ENCODE measurements at places on chromosomes 3 and 15. TPM values are rescaled to one million over a fixed set of nuclear protein-coding genes. Genes with fewer than 3 reads are reported as not detected.

Gene GRIP2
- 1.0 TPM for total RNA-seq

Gene NMNAT3
- 13.6 TPM for total RNA-seq

Gene DZIP3
- 27.2 TPM for total RNA-seq

Gene TMEM207
- total RNA-seq: not detected

GRCh38 chr3:186669378-186670084 lies 3.7 kb downstream of the HRG start:
- H3K27ac ChIP-seq: no peak overlapping the region
- no peak overlapping the region for H3K4me3 ChIP-seq
- no peak for DNase-seq
- no peaks in the 10 kb centered on the region for H3K4me1 ChIP-seq

DNA sequence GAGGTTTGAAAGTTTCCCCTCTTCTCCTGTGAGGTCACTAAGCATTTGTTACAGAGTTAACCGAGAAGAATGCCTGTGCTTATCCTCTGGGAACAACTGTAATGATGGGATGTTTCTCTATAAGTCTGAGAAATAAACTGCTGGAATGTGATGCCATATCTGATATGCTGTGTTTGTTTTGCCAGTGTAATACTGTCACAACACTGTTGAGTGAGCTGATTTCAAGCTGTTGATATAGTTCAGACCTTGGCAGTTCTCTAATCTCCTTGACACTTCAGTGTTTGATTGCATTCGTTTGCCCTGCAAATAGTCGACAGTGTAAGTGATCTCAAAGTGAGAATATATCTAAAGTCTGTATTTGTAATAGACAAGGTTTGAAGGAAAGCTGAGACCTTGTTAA lies 73.3 kb downstream of the PTPRG start:
- H3K27me3 ChIP-seq: no peaks in the 10 kb centered on the region
- H3K4me1 ChIP-seq: peaks cover 21% of the 10 kb centered on the region
- no peak overlapping the region for H3K27ac ChIP-seq
- no peak for DNase-seq
- no peak overlapping the region for H3K4me3 ChIP-seq

DNA sequence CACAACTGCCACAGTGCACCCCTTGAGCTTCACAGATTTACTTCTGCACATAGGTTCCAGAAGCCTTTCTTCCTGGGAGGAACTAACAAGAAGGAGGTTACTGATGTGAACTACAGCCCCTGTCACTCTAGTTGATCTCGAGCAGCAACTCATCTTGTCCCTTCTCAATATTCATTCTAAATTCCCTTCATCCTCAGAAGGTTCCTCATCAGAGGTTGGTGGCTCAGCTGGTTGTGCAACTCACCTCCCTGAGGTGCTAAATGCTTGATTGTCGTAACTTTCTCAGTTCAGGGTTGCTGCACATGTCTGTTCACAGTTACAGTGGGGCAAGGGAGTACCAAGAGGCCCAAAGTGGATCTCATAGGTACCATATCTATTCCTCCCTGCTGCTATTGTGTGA lies 5.7 kb upstream of the A4GNT start:
- no peak overlapping the region for H3K4me3 ChIP-seq
- H3K36me3 ChIP-seq: no peaks in the 10 kb centered on the region
- H3K27ac ChIP-seq: no peak overlapping the region
- H3K4me1 ChIP-seq: peaks cover 9% of the 10 kb centered on the region
- DNase-seq: no peak

DNA sequence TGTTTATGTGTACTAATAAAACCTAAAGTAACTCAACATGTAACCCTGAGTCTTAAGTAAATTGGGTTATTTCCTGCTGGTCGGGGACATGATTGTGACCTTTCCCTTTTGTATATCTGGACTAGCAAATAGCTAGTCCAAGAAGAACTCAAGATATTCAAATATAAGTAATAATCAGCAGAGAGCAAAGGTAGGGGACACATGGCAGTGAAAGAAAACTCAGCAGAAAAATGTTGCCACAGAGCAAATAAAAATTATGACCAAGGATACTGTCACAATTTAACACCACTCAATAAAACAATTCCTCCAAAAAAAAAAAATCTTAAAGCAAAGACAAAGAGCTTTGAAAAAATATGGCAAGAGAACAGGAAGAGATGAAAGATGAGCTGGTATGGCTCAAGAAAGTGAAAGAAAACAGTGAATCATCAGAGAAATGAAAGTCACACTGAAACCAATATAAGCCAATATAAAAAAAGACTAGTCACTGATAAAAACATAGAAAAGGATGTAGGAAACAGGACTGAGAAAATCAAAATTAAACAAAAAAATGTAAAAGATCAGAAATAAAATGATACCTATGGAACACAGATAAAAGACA lies 43.4 kb downstream of the HLTF start:
- no peaks in the 10 kb centered on the region for H3K27me3 ChIP-seq
- DNase-seq: no peak
- no peak overlapping the region for H3K4me3 ChIP-seq

DNA sequence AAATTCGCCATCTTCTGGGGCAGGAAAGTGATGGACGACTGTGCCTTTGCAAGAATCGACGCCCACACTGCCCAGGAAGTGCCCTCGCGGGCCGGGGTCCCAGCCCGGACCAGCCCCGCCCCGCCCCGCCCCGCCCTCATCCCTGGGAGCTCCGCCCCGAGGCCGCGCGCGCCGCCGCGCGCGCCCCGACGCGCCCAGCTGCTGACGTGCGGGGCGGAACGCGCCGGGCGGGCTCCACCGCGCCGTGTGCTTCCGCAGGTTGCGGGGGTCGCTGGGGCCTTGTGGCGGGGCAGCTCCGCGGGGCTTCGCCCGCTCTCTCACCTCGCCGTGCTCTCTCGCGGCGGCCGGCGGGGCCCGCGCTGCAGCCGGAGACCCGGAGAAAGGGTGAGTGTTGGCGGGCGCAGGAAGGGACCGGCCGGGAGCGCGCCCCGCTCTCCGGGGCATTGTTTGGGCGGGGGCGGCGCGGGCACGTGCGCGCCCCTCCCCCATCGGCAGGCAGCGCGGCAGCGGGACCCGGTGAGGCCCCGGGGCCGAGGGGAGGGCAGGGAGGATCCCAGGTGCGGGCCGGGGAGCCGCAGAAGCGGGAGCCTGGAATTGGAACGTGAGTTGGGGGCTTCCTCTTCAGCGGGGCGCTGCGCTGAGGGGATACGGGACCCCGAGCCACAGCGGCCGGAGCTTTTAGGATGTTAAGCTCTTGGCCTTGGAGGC lies at the start of gene YEATS2:
Gene YEATS2, plus strand, starts transcription at position 188 of the 708 bp plus-strand sequence. CDS start 17,366 bp downstream, outside the sequence.
- no peaks in the 10 kb centered on the region for H3K27me3 ChIP-seq
- H3K4me3 ChIP-seq: peak within 1 kb of the TSS; percentile 73
- H3K27ac ChIP-seq: peak within 1 kb of the TSS; percentile 83
- peaks cover 43% of the 10 kb centered on the region for H3K4me1 ChIP-seq
- peak; percentile 48 for DNase-seq

DNA sequence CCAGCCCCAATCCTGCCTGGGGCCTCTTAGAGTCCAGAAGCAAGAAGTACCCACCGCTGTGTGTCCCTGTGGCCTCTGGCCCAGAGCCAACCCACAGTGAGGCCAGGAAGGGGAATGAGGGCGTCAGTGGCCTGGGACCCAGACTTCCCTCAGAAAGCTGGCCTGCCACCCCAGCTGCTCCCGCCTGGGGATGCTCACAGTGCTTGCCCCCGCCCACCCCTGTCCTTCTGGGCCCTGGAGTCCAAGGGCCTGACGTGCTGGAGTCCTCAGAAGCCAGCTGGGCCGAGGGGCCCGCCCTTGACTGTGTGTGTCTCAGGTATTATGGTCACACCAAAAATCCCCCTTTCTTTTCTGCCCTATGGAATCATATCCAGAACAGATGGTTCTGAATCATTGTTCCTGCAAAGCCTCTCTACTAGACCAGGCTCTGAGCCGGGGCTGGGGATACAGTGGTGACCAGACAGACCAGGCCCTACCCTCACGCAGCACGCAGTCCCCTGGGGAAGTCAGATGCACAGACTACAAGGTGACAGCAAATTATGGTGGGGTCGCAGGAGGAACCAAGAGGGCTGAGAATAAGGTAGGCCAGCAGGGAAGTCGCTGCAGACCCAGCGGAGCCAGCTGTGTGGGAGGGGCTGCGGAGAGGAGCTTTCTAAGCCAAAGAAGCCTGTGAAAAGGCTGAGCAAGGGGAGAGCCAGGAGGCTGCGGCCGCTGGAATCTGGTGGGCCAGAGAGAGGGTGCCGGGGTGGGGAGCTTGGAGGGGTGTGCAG lies 99.1 kb downstream of the VGLL4 start:
- H3K4me1 ChIP-seq: peaks cover 54% of the 10 kb centered on the region
- H3K4me3 ChIP-seq: no peak overlapping the region
- H3K27ac ChIP-seq: peak overlapping the region; percentile 34

DNA sequence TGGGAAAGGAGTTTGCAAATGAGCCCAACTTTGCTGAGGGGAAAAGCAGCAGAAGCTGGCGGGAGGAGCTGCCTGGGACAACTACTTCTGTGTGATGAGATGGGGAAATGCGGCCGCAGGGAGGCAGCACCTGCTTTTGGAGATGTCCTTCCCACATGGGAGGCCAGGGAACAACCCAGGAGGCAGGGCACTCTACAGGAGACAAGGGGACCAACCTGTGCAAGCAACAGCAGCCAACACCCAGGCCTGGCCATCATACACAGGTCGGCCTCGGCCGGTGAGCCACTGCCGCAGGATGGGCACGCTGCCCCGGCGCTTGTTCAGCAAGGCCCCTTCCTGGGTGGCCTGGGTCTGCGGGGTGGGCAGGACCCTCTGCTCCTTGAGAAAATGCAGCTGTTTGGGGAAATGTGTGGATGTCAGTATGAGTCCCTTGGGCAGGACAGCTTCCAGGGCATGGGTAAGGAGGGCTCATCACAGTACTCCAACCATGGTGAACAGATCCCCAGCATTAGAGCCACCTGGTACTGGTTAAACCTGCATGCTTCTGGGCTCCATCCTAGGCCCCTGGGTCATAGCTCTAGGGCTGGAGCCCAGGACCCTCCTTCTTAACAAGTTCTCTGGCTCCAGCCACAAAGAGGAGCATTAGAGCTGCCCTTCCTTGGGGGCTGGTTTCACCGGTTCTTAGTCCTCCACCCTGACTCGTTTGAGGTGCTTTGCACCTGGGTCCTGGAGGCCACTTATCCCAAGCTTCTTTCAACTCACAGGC lies 11.6 kb downstream of the EPB42 start:
- no peak for DNase-seq
- H3K4me1 ChIP-seq: peaks cover under 1% of the 10 kb centered on the region
- no peak overlapping the region for H3K27ac ChIP-seq

- H3K27me3 ChIP-seq: no peaks in the 10 kb centered on the region
- H3K36me3 ChIP-seq: no peaks in the 10 kb centered on the region
- no peak overlapping the region for H3K4me3 ChIP-seq
- H3K27ac ChIP-seq: no peak overlapping the region
- H3K4me1 ChIP-seq: peaks cover 4% of the 10 kb centered on the region
Measured at GRCh38 chr3:2810723-2811122, 299.5 kb downstream of the IL5RA start.

- no peak overlapping the region for H3K4me3 ChIP-seq
- no peaks in the 10 kb centered on the region for H3K4me1 ChIP-seq
- no peak for DNase-seq
- H3K27ac ChIP-seq: no peak overlapping the region
Measured at GRCh38 chr3:142808103-142808917, 80.6 kb downstream of the PCOLCE2 start.

- no peak overlapping the region for H3K27ac ChIP-seq
- H3K27me3 ChIP-seq: peaks cover 18% of the 10 kb centered on the region
- no peaks in the 10 kb centered on the region for H3K4me1 ChIP-seq
- no peak overlapping the region for H3K4me3 ChIP-seq
- DNase-seq: no peak
- no peaks in the 10 kb centered on the region for H3K36me3 ChIP-seq
Measured at GRCh38 chr3:16183601-16184270, 9.3 kb downstream of the GALNT15 start.

GRCh38 chr3:47661121-47661752 lies 82.6 kb upstream of the CSPG5 start:
- no peaks in the 10 kb centered on the region for H3K27me3 ChIP-seq
- no peak for DNase-seq
- H3K27ac ChIP-seq: peak overlapping the region; percentile 66
- no peak overlapping the region for H3K4me3 ChIP-seq

GRCh38 chr3:184391266-184391665 lies 11.4 kb downstream of the CHRD start:
- no peak overlapping the region for H3K27ac ChIP-seq
- no peak for DNase-seq
- H3K27me3 ChIP-seq: peaks cover 3% of the 10 kb centered on the region
- no peak overlapping the region for H3K4me3 ChIP-seq
- no peaks in the 10 kb centered on the region for H3K36me3 ChIP-seq
- H3K4me1 ChIP-seq: no peaks in the 10 kb centered on the region

DNA sequence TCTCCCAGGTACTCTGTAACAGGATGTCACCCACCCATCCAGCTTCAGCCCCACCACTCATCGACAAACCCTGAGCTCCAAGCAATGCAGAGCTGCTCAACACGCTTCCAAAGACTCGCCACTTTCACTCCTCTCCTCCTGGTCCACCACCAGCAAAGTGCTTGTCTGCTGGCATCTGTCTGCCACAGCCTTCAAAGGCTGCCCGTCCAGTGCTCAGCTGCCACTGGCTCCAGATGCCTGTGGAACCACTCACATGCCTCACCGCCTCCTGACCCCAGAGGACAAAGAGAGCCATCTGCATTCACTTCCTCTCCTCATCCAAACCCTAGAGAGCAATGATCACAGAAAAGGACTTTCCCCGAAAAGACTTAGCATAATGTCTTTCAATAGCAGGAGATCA lies 109.5 kb upstream of the OCA2 start:
- no peaks in the 10 kb centered on the region for H3K27me3 ChIP-seq
- no peaks in the 10 kb centered on the region for H3K4me1 ChIP-seq
- peaks cover 18% of the 10 kb centered on the region for H3K36me3 ChIP-seq
- H3K4me3 ChIP-seq: no peak overlapping the region

DNA sequence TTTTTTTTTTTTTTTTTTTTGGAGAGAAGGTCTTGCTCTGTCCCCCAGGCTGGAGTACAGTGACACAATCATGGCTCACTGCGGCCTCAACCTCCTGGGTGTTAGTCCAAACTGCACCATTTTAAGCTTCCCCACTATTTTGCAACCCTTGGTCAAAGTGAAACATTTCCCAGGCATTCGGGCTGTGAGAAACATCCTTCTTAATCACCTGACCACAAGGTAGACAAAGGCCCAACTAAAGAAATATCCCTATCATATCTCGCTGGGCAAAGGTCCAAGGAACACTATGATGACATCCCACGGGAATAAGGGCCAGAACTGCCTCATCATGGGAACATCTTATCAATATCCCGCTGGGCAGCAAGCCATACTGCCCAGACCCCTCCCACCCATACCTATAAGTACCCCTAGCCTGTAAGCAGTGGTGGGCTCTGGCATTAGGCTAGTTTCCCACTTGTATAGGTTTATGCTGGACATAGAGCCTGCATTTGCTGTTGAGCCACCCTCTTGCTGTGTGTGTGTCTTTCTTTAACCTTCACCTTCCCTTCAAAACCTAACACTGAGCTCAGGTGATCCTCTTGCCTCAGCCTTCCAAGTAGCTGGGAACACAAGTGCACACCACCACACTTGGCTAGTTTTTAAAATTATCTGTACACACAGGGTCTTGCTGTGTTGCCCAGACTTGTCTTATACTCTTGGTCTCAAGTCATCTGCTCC lies 95.2 kb downstream of the SEMA5B start:
- H3K27me3 ChIP-seq: peaks cover 24% of the 10 kb centered on the region
- no peak for DNase-seq
- H3K36me3 ChIP-seq: no peaks in the 10 kb centered on the region
- no peak overlapping the region for H3K4me3 ChIP-seq
- no peak overlapping the region for H3K27ac ChIP-seq
